NCI-H1417 treated with DMSO at 0.1 percent for 48 hours (cell line): ENCODE measurements at places on chromosomes 5 and 9.

DNA sequence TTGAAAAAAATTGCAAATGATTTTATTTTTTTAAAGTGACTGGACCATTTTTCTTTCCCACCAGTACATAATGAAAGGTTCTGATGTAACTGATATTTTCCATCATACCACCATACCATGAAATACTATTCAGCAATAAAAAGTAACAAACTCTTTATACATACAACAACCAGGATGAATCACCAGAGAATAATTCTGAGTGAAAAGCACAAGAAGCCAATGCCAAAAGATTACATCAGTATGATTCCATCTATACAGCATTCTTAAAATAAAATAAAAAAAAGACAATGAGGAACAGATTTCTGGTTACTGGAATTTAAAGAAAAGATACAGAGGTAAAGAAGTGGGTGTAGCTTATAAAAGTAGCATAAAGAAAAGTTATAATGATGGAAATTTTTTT lies 423.7 kb upstream of the ST8SIA4 start:
- no peak for DNase-seq

DNA sequence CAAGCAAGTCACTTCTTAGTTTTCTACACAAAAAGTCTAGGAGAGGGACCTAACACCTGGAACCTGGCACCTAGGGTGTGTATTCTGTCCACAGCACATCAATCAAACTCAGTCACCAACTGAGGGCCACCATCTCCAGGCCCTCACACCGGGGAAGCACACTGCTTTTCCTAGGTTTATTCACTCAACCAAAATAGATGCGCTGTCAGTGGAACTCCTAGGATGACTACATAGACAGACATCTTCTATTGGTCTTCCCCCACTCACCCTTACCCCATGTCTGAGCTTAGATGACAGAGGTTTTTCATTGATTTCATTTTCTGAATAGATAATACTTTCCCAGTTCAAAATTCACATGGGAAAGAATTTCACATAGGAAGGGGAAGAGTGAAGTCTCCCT lies 59.2 kb downstream of the RNF130 start:
- DNase-seq = no peak

GRCh38 chr9:122095010-122095767 lies 2.1 kb upstream of the TTLL11 start:
- no peak for DNase-seq

DNA sequence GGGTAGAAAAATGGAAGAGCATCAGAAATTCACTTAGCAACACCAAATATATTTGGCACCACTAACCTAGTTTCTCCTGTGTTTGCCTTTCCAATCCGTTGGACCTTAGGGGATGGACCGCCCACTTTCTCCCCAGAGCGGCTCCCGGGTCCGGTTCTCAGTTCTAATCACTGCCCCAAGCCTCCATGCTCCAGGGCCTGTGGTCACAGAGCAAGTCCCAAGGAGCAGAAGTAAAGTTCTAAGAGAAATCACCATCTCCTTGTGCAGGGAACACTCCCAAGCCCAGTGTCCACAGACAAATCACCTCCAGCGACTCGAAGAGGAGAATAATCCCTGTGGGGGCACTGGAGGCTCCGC lies 728 bp upstream of the SLC1A1 start:
- DNase-seq = no peak

GRCh38 chr5:16057277-16057676 lies 122.3 kb downstream of the MARCHF11 start:
- no peak for DNase-seq

DNA sequence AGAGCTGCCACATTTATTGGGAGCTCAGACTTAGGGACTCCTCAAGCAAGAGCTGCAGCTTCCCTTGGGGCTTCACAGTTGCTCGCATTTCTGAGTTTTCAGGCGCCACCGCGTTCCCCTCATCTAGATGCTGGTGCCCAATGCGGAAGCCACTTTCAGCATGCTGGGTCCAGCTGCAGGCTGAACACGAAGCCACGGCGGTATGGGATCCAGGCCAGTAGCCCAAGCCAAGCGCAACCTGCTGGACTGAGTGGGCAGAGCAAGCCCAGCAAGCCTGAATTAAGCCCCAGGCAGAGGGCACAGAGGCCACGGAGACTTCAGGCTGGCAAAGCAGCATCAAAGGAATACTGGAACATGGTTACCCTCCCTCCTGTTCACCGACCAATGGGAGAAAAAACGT lies 391.5 kb downstream of the HTR1A start:
- DNase-seq = no peak

GRCh38 chr5:158200619-158201018 lies 341.7 kb upstream of the CLINT1 start:
- no peak for DNase-seq

DNA sequence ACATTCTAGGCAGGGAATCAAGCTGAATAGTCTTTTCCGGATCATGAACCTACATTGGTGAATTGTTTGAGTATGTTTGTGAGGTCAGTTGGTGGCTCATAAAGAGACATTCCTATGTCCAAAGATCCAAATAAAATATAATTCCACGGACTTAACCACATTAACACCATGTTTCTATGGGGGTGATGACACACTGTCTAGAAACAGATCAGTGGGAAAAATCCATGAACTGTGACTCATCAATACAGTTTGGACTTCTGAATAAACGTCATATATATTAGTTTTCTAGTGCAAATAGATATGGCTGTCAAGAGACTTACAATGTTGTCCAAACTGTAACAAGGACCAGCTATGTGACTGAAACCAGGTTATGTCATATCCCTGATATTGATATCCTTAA lies 509.9 kb upstream of the TYRP1 start:
- DNase-seq = no peak

DNA sequence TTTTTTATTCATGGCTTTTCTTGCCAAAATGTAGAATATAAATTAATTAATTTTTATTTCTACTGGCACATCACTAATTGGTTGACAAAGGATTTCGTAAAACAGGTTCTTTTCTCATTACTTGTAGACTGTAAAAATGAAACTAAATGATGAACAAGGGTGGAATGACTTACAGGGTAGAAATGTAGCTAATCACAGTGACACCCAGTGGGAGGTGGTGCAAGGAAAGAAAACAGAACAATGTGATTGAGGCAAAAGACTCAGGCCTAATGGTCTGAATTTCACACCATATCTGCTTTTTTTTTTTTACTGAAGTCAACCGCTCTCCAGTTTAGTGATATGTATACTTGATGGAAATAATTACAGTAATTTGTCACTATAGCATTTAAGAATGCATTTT lies 28.9 kb downstream of the GABRG2 start:
- no peak for DNase-seq

GRCh38 chr5:5490774-5491347 lies 68.4 kb downstream of the ICE1 start:
- DNase-seq = no peak

DNA sequence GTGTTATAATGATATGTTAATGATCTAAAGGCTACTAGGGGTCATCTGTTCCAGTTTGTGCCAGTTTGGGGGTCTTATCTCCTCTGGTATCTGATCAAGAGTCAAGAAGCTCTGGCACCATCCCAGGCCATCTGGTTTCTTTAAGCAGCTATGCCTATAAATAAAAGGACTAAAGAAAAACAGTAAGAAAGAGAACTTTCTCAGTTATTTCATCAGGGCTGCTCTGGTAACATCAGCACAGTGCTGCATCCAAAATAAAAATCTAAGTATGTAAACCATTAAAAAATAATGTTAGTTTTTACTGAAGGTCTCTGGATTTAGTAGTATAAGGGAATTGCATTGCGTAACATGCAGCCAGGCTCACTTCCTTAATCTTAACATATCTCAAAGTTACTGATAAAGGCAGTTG lies 185.0 kb downstream of the NR2F1-AS1 start:
- DNase-seq = no peak

DNA sequence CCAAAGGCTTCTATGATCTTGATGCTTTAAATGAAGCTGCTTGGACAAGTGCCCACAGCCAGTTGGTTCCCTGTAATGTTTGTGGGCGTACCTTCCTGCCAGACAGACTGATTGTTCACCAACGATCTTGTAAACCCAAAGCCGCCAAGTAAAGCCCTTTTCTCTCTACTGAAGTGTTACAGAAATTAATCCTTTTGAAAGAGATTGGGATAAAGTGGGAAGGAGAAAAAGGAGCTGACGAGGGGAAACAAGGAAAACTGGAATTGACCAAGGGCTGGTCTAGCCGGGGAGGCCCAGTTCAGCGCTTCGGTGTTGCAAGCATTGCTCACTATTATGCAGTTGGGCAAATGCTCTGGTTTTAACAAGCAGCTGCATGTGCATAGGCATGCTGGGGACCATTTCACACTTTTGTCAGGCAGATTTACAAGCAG lies 53.2 kb downstream of the ZNF474 start:
- DNase-seq = no peak

GRCh38 chr5:22531986-22532385 lies 321.2 kb downstream of the CDH12 start:
- DNase-seq = no peak

DNA sequence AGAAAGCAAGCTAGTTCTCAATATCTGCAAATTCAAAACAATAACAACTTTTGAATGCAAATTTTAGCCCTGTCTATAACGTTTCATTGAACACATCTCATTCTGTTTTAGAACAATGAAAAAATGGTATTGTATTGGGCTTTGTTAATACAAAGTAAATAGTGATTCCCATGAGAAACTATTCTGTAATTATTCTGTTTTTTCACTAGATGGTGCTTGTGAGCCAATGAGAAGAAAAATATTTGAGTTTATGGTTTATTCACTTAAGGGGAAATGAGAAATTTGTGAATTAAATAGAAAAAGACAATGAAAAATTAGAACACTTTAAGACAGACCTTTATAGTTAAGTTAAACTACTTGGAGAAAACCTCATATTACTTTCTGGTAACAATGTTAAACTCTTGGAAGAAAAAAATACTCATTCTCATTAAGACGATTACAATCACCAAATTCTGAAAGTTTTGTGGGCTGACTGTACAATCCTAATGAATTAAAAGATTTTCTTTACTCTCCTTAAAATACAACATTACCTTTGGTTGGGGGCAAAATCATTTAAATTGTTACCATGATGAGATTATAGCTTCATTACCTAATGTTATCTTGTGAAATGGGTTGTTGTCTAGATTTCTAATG lies 127.0 kb downstream of the NNT start:
- DNase-seq = no peak

DNA sequence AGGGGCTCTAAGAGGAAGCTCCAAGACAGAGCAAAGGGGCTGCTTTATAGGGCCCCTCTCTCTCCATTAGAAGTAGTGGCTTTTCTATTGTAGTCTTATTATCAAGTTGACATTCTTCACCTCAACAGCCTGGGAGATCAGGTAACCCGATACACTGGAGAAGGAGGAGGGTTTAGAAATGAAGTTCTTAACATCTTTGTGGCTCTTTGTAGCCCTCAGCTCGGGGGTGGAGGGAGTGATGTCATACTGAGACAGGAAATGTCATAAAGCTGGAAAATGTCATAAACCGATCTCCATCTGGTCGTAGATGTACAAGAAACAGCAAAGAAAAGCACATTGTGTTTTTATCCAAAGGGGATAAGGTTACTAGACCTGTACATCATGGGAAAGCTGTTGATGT lies 17.9 kb downstream of the PDZD2 start:
- DNase-seq = no peak

DNA sequence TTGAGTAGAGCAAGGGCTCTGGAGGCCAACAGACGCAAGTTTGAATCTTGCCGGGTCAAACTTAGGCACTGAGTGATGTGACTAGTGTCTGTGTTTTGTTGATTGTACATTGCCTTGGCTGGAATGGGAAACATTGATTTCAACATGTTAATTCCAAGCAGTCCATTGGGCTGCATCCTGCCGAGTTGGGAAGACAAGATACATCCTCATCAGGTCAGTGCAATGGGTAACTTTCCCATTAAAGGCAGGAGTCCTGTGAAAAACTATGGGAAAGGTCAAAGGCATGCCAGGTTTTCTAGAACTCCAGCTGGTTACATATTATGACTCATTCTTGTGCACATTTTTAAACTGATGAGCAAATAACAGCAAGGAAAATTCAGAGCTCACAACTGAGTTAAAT lies 126.5 kb upstream of the ABCA1 start:
- DNase-seq = no peak

DNA sequence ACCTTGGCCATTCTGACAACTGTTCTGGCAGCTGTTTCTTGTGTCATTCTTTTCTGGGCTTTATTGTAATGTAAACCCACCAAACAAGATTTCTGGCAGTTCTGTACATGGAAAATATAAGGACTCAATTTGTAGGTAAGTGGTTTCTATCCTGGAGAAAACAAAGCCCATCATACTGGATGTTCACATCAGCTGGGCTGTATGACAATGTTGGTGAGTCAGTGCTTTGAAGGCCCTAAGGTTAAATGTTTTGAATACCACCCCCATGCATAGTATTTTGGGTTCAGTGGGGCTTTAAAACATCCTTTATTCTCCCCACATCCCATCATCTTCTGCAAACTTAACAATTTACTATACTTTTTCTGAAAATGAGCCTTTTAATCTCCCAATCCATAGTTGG lies 52.5 kb downstream of the SH3GL2 start:
- no peak for DNase-seq

- DNase-seq = no peak
Observed at GRCh38 chr9:20815923-20816703, 132.1 kb downstream of the FOCAD start.

GRCh38 chr9:4902135-4902475 lies 83.0 kb upstream of the JAK2 start:
- no peak for DNase-seq

DNA sequence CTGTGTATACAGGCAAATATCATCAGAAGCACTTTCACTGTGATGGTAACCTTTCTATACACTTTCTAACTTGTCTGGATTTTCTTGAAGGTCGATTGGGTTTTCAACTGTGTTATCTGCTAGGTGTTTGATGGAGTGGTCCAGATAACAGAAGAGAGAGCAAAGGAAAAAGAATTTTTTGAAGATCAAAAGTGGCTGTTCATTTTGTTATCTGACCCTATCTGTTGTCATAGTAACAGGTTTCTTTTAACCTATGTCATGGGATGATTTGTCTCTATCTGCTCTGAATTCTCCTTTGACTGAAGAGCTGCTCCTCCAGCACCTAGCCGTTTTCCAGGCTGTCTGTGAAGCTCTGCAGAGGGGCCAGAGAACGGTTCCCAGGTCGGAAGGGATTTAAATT lies 77.8 kb upstream of the IRX2 start:
- no peak for DNase-seq

GRCh38 chr9:36297798-36298197 lies 39.5 kb upstream of the GNE start:
- DNase-seq = no peak

GRCh38 chr5:69485471-69485870 lies 7.1 kb upstream of the OCLN start:
- no peak for DNase-seq
